ENCODE measurements at places on chromosomes 4 and X.
A peak's percentile ranks its signal among the peaks of the same experiment; 100 is the strongest.

DNA sequence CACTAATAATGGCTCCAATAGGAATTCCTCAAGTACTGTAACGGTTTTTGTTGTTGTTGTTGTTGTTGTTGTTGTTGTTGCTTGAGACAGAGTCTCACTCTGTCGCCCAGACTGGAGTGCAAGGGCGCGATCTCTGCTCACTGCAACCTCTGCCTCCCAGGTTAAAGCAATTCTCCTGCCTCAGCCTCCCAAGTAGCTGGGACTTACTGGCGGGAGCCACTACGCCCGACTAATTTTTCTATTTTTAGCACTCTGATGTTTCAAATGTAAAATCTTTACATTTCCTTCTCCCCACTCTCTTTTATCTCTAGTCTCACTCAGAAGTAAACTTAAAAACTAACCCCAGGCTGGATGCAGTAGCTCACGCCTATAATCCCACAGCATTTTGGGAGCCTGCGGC, 8.0 kb downstream of the ANKRD17 start:
- no peak for DNase-seq

DNA sequence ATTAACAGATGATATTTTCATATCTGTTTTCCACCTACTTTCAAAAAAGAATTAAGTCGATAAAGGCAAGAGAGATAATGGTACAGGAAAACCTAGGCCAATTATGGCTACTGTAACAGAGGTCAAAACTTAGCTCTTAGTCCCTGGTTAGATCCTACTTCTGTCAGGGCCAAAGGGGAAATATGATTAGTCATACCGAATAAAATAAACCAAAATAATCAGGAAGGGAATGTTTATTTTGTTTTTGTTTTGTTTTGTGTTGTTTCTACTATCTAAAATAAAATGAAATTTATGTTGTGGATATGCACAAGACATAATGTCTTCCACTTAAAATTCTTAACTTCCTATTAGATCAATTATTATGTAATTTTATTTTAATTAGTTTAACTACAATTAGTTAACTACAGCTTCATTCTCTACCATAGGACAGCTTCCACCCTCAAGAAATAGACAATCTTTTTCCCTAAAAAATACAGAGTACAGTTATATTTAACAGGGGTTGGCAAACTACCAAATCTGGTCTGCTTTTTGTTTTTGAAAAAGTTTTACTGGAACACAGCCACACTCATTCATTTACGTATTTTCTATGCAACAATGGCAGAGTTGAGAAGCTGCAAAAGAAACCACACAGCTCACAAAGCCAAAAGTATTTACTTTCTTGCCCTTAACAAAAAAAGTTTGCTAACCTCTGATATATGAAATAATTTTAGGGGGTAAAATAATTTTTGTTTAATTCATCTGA, 25.4 kb downstream of the TMEM47 start:
- DNase-seq: no peak

DNA sequence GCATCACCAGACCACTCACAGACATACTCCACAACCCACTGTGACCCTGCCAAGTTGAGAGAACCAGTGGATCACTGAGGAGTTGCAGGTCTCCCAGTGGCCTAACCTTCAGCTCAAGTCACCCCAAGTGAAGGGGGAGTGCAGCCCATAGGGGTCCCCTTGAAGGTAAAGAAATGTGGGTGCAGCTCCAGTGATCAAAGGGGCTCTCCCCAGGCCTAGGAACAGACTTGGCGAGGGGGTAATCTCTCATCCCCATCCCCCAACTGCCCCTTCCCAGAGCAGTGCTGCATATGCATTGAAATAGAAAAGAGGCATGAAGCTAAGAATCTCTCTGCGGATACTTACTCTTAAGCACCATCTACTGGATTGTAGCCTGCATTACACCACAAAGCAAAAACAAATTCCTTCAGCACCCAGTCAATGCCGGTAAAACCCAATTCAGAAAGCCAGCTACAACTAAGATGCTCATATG, 27.0 kb downstream of the MAGEE1 start:
- DNase-seq: no peak

GRCh38 chr4:177802661-177803060, 360.4 kb upstream of the AGA start:
- DNase-seq: no peak

DNA sequence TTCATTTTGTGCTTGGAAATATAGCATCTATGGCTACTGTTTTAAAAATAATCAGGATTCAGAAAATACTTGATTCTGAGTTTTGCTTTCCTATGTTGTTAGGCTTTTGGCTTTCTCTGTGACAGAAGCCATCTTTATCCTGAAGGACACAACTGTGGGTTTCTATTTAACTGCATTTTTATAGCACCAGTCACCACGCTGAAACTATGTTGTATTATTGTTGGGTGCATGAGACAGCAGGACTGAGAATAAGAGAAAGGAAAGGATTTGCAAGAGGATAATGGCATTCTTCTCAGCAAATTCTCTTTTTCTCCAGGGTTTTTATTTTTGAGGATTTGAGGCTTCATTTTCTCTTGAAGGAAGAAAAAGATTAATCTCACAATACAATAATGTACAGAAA, 10.1 kb upstream of the NEUROG2 start:
- no peak for DNase-seq

DNA sequence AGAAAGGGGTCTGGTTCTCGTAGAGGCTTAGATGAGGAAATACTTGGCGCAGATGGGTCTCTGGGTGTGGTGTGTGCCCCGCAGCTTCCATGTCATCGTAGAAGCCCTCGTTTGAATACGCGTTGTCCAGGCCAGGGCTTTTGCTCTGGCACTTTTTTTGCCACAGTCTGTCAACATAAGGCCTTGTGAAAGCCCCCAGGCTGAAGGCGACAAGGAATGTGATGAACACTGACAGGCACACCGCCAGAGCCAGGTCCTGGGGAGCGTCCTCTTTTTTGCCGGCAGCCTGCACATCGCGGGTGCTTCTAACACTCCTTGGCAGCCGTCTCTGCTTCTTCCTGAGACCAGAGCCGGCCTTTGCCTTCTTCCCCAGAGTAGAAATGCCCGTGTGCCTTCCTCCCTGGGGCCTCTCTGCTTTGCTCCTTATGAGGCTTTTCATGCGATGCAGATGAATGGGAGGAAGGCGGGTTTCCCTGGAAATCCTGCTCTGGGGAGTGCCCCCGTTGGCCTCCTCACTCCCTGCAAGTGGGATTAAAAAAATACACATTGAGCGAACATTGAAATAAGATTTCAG, 24.4 kb downstream of the LRRC66 start:
- no peak for DNase-seq

DNA sequence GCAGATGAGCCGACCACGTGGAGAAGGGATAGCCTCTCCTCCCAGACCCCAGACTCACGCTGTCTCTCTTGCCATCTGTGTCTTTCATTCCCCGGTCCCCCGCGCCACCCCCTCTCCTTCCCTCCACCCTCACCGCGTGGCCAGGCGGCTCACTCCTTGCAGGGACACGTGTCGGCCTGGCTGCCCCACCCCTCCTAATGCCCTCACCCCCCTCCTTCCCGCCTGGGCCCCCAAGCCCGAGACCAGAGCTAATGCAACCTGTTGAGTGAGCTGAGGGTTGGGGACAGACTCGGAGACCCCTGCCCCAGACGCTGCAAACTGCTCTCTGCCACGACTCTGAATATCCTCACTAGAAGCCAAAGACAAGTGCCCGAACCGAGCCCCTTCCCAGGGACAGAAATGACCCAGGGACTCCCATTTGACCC, 1.8 kb downstream of the SLC38A5 start:
- DNase-seq: peak; percentile 61

DNA sequence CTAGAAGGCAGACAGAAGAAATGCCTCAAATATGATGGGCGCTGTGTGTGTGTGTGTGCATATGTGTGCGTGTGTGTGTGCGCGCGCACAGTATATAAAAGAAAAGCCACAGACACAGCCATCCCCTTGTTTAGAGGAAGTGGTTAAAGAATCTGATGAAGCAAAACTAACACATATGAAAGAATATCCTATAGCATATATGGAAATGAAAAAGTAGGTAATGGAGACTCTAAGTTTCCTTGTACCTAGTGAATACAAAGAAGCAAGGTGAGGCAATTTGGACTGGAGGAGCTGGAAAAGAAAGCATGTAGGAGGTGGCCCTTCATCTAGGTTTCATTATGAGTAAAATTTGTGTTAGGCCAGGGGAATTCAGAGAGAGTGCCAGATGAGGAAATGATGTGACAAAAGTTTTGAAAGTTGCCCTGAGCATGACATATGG, 58.6 kb upstream of the MCF2 start:
- DNase-seq: no peak

DNA sequence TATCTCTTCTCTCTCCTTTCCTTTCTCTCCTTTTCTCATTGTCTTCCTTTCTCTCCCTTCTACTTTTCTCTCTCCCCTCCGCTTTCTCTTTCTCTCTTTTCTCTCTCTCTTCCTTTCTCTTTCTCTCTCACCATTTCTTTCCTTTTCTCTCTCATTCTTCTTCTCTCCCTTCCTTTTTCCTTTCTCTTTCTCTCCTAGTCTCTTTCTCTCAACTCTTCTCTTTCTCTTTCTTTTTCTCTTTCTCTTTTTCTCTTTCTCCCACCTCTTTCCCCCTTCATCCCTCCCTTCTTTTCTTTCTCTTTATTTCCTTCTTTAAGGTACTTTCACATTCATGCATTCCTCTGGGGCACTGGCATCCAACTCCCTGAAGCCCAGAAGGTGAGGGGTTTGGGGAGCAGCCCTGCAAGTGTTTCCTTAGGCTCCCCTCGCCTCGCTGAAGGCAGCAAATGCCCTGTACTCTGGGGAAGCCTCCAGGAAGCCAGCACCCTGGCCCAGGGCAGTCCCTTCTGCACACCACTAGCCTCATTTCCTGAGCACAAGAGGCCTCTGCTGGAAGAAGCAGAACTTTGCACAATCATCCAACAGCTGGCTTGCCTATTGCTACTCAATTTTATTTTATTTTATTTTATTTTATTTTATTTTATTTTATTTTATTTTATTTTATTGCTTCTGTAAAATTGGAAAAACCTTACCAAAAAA, 124.2 kb downstream of the NFKB1 start:
- DNase-seq: peak; percentile 64

- no peak for DNase-seq
Measured at GRCh38 chr4:109026588-109026987, 263.7 kb upstream of the ETNPPL start.

DNA sequence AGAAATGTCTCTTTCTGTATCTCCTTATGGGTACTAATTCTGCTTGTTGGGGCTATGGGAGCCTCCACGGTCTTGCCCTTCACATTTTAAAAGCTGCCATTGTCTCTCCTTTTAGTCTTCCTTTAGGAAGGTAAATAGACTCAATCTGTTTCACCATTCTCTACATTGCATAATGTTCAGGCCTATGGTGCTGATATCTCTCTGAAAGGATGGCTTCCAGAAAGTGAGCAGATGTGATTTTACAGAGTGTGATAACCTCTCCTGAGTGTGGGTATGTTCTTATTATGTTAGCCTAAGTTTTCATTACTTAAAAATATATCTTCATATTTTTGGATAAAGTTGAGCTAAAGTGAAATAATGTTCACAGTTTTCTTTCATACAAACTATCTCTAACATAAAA, 254.0 kb upstream of the PITX2 start:
- no peak for DNase-seq

DNA sequence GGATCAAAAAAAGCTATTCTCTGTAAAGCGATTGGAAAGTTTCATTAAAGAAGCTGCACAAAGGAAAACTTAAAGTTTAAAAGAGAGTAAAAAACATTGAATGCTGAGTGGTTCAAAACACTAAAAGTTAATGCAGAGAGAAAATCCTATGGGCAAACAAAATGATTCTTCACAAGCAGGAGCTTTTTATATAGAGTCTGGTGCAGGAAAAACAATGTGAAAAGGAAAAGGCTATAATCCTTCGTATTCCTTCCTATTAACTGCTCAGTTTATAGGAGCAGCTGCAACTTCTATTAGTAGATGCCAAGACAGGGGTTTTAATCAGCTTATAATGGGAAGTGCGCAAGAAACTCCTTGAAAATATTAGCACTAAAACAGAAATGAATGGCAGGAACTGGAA, 100.7 kb downstream of the PDGFC start:
- no peak for DNase-seq

- DNase-seq: no peak
Measured at GRCh38 chr4:10033191-10033881, 12.0 kb upstream of the SLC2A9 start.

GRCh38 chr4:184959786-184960185, 58.5 kb upstream of the HELT start:
- DNase-seq: no peak

DNA sequence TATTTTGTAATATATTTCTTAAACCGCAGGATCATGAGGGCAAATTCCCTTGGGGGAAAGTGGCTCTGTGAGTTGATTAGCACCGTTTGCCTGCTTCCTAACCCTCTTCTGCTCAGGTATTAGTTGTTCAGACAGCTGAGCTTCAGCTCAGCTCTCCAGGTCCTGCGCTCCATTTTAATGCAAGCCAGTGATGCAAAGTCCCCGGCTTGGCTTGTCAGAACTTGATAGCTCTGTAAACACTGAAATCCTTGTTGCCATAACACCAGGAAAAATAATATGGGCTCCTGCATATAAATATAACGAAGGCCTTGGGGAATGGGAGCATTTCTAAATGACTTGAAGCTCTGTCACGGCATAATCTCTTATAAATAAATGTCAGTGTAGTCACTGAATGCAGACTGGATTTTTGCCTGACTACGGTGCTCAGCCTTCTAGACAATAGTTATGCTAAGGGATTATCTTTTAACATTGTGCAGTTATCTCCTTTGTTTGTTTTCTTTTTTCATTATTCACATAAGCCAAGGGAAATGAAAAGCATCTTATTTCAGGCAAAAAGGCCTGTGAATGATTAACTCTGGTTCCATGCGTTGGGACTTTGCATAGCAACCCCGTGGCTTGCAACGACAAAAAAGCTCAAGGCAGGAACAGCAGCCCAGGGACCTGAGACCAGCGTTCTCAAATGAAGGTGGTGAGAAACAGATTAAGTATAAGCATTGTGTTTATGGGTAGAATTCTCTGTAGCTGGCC, 253.2 kb downstream of the SPRY1 start:
- no peak for DNase-seq

GRCh38 chr4:57877047-57877458, 766.9 kb upstream of the IGFBP7 start:
- no peak for DNase-seq

DNA sequence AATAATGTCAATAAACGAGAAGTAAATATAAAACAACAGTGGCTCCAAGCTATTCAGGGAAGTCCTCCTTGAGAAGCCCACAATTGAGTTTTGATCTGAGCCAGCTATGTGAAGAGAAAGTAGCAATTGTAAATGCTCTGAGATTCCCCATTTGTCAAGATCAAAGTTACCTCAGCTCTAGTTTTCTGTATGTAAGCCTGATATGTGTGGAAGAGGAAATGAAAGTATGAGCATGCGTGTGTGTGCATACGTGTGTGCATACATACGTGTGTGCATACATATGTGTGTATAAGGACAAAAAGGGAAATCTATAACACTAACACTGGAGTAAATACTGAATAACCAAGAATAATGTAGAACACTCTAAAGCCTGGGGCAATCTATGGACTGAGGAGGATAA, 130.3 kb downstream of the SCFD2 start:
- no peak for DNase-seq

DNA sequence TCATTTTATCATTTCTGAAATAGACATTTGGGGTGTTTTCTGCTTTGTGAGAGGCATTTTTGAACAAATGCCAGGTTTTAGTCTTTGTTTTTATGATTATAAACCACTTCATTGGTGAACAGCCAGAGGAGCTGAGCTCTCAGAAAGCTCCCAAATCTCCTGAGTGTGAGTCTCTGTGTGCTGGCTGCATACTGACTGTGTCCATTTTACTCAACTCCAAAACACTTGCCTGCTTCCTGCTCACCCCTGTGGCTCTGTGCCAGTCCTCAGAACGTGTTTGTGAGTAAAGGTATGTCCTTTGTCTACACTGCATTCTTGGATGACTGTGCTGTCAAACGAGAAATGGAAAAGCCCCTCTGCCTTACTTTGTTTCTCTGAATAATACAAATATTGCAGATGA, 5.4 kb upstream of the LRAT start:
- DNase-seq: no peak

GRCh38 chr4:123217664-123218063, 178.9 kb upstream of the SPRY1 start:
- no peak for DNase-seq
